ENCODE measurements at places on chromosomes 3 and 15.
A peak's percentile ranks its signal among the peaks of the same experiment; 100 is the strongest.

DNA sequence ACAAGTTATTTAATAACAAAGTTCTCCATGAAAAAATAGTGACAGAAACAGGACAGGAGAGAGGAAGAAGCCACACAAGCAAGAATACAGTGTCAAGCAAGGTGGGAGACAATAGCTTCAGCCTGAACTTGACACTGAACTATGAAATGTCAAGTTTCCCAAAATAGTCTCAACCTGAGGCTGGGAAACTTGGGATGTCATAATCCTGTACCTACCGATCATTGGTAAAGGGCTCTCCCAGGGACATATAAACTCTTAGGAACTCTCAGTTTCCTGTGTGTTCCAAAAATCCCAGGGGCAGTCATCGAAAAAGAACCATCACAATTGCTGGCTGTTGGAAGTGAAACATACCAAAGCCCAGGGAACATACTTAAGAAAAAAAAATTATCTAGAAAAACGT is 211.6 kb downstream of the P3H2 start:
- no peak for DNase-seq

- peak; percentile 66 for DNase-seq
These were observed 19.1 kb downstream of the DNAJB8 start for GRCh38 chr3:128447561-128448013.

GRCh38 chr15:39974656-39975230 is 40.8 kb downstream of the EIF2AK4 start:
- DNase-seq: no peak

DNA sequence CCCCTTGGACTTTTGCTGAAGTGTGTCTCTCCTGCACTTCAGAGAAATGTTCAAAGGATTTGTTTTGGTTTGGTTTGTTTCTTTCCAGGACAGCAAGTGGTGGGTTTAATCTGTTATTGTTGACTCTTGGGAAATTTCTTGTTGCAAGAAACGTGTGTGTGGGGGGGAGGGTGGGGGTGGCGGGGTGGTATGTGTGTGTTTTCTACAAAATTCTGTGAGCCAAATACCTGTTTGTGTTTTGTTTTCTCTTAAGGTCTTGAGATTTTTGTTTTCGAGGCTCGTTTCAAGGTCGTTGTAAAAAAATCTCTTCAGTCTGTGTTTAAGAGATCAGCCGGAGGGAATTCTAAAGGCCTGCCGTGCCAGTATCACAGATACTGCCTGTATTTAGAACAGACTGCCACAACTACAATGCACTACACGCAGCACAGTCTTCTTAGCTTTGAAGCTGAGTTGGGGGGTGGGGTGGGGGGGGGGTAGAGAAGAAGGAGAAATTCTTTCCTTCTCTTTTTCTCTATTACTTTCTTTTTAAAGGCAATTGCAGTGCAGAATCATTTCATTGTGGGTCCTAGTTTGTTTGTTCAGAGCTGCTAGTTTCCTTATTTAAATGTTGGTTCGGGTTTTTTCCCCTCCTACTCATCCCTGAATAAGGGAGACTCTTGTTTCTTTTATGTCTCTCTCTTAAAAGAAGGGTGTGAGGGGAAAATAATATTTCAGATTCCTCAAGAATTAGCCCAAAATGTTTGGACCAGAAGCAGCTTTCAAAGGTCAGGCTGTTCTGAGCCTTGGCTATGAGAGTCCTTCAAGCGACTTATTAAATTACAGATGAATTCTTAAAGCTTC is 1.4 kb upstream of the BCL6 start:
- no peak for DNase-seq

DNA sequence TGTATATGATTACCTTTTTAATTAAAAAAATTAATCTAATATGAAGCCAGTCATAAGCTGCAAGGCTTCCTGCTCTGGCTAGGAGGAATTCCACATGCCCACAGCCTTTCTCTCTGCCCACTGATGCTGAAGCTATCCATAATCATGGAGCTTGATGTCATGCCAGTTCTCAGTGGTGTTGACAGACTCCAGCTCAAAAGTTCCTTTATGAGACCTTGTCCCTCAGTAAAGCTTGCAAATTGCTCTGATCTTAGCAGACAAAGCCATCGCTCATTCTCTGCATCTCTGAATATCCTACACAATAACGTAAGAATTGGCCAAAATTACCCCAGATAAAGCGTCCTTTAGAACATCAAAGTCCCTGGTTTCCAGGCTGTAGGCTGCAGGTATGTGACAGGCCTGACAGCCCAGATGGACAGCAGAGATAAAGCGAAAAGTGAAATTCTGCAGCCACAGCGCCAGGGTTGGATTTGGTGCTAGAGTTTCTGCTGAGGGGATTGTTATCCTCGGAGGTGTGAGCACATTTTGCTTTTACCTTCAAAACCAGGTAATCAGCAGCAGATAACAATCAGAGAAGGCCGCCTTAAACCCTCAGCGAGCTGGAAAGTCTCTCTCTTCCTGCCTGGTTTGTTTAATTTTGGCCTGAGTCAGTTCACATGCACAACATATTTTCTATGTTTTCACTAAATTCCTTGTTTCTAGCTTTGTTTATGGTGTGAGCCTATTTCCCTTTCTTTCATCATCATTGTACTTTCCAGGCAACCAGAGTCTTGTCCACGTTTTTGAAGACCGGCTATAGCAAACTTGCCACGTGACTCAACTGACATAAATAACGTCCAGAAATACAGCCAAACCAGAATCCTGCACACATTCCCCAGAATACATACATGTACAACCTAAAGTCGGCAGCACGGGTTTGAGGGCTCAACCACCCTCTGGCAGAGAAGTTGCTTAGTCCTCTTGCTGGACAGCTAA is 36.6 kb upstream of the ALDH1A3 start:
- no peak for DNase-seq

GRCh38 chr15:28147801-28148200 is 48.7 kb upstream of the OCA2 start:
- DNase-seq: no peak

GRCh38 chr3:117165176-117165575 is 455.6 kb downstream of the TUSC7 start:
- DNase-seq: no peak

- no peak for DNase-seq
These were observed 250.9 kb downstream of the MAGI1 start for GRCh38 chr3:65787827-65788226.

DNA sequence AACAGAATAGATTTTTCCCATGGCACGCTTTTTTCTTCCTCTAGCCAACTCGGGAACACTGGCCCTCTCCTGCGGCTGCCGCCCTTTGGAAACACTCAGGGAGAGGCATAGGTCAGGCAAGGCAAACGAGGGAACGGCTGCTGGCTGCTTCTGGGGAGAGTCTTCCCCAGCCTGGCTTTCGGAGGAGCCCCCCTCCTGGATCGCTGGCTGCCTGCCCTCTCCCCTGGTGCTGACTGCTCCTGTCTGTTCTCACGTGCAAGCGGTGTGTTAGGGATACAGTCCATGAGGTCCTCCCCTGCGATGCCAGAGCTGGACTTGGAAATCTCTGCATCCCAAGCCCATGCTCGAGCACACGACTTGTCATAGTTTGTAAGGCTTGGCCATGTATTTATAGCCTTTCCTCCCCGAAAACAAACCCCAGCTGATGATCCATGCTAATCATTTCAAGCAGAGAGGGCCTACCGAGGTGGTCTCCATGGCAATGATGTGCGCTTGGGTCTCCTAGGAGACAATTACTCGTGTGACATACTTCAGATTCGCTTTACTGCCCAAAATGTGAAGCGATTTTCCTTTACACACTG is 315.6 kb upstream of the ATP10A start:
- no peak for DNase-seq

GRCh38 chr3:49092938-49093852 is 676 bp downstream of the QRICH1 start:
- peak; percentile 67 for DNase-seq

DNA sequence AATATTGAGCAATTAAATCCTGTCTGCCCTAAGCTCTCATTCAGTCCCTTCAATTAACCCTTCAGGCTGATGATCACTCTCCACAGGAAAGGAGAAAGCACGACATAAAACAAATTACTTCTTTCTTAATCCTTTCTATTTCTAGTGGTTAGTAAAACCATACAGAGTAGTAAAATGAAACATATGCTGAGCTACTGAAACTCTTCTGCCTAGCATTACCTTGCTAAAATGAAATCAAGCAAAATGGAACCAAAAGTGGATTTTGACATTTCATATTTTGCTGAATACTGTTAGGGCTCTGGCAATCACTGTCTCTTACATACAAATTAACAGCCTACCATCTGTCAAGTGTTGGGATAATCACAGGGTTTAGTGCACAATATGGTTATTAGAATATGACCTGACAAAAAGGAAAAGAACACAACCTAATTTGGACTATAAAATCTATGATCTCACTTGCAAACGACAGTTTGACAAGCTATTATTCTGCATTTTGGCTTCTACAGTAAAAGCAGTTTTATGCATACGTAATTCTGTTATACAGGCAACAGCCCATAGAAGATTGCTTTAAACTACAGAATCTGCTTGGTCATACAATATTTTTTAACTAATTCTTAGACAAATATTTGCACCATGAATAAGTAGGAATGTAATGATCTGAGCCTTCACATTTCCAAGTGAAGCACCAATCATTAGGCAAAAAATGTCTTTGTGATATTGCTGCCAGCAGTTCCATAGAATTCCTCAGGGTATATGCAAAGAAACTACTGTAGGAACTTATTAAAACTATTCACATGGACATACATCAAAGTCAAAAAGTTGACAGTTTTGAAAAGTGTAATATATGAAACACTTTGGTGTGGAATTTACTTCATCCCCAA is 105.0 kb downstream of the FHIT start:
- DNase-seq: no peak

DNA sequence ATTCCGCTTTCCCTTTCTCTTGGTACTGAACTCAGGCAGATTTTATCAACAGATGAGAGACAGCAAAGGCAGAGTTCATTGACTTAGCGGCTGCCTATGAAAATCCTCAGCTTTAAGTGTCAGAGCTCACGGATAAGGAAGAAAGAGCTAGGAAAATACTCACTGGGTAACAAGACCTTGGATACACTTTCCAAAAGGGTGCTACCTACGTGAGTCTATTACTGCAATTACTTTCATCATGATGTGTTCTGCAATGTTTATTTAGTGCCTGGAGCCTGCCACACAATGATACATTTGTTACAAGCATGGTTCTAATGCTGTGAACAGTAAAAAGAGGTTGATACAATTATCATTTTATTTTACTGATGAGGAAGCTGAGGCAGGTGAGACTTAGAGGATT is 177.5 kb downstream of the GRM7 start:
- DNase-seq: no peak

GRCh38 chr15:91100814-91101607 is 954 bp downstream of the SV2B start:
- DNase-seq: no peak

- DNase-seq: no peak
These were observed 20.7 kb downstream of the RHCG start for GRCh38 chr15:89475661-89476060.

GRCh38 chr3:142337994-142338393 is 109.8 kb downstream of the XRN1 start:
- no peak for DNase-seq

DNA sequence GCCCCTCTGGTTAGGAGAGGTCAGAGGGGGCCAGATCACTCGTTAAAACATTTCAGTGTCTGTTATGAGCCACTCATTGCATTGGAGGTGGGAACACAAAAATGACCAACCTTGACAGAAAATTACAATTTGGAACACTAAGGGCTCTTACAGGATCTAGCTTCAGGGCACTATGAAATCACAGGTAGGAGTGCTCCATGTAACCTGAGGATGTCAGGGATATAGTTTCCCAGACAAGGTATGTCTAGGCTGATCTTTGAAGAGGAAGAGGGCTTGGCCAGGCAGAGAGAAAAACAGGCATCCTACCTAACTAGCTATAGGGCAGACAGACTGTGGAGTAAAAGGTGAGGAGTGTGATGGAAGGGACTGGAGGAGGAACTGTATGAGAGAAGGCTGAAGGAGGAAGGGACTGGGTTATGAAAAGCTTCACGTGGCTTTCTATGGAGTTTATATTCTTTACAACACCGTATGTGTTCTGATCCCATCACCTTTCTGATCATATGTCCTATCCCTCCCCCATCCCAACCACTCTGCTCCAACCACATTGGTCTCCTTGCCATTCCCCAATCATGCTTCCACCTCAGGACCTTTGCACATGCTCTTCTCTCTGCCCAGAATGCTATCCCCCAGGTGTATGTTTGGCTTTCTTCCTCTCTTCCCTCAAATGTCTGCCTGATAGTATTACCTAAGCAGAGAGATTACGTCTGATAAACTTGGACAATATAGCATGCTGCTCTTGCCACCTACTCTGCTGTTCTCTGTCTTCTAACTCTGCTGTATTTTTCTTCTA is 88.2 kb downstream of the CCR1 start:
- DNase-seq: no peak

GRCh38 chr15:58628206-58628947 is 121.1 kb downstream of the ADAM10 start:
- peak; percentile 4 for DNase-seq

DNA sequence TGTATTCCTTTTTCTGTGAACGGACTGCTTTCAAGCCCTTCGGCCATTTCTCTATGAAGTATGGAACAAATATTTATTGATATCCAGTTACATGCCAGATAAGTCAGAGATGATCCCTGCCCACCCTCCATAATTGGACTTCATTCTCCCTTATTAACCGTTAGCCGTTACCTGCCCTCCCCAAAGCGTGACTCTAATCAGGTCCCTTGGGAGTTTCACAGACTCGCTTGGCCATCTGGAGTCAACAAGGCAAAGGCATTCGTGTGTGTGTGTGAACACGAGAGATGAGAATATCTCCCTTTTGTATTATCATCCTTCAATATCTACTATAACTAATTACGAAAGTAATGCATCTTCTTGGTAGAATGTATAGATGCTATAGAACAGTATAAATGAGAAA is 314.5 kb downstream of the TLE3 start:
- no peak for DNase-seq

GRCh38 chr3:76065964-76066363 is 280.6 kb upstream of the ZNF717 start:
- DNase-seq: no peak

All from stimulated activated CD4-positive, alpha-beta T cell treated with anti-CD3 and anti-CD28 coated beads, Interleukin-12 subunit alpha, Interleukin-12 subunit beta, amount 100 ng/mL, for 48 hours (primary cell).